ENCODE measurements at places on chromosomes 1 and 21.

DNA sequence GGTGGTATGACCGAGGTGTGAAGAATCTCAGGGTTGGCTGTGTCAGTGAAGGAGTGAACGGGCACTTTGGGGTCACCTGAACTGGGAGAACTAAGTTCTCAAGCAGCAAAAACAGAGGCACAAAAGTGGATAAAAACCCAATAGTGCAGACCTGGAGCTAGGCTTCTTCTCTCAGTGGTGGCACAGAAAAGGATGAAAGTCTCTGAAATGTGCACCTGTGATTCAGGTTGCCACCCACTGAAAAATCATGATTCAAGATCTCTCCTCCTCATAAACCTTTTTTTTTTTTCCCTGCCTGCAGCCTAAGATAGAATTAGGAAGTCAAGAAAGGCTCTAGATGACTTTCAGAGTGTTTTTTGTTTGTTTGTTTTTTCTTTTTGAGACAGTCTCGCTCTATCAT is 304.8 kb downstream of the KIF26B start:
- no peak for DNase-seq

DNA sequence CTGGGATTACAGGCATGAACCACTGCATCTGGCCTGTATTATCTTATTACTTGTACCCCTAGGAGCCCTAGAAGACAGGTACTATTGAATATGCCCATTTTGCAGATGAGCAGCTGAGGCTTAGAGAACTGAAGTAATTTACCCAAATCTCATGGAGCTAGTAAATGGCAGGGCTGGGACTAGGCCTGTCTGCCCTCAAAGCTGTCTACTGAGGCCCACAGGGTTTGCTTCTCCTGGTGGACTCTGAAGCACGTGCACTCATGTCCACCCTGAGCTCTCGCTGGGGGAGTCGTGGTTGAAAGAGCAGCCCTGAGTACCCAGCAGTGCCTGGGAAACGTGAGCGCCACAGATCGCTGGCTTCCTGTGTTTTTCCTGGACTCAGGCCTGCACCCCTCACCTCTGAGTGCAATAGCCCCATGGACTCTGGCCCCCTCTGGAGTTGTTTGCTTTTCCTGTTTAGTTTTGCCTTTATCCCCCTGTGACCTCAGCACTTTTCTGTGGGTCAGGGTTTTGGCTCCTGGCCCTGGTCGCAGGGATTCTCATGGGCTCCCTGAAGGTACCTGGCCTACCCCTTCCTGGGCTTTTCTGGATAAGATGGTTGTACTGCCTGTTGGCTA is 52.4 kb downstream of the ARHGEF10L start:
- DNase-seq = no peak

DNA sequence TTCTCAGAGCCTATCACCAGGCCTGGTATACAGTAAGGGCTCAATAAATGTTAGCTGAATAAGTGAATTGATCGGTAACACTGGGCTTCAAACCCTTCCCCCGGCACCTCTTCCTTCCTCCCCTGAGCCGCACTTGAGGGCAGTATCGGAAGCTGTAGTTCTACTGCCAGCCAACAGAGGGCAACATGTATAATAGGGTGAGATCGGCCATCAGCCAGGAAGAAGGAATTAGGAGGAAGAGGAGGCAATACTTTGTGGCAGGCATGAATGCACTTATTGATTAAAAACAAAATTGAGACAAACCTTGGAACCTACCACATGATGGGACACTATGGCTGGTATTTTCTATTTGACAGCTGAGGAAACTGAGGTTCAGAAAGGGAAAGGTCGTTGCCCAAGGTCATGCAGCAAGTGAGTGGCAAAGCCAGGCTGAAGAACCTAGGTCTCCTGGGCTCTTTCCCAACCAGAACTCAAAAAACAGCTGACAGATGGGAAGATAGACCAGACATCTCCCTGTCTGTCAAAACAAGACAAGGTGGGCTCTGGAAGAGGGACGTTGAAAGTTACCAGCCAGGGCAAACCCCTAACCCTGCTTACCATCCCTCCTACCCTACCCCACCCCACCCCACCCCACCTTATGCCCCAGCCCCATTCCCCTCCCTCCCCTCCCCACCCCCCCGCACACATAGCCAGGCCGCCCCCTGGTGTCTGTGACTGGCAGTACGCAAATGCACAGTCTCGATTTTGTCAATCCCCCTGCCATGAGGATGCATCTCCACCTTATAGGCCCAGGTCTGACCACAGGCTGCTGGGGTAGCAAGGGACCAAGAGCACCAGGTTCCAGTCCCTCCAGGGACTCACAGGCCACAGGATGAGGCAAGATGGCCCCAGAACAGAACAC is 107.3 kb upstream of the RUNX3 start:
- no peak for DNase-seq

DNA sequence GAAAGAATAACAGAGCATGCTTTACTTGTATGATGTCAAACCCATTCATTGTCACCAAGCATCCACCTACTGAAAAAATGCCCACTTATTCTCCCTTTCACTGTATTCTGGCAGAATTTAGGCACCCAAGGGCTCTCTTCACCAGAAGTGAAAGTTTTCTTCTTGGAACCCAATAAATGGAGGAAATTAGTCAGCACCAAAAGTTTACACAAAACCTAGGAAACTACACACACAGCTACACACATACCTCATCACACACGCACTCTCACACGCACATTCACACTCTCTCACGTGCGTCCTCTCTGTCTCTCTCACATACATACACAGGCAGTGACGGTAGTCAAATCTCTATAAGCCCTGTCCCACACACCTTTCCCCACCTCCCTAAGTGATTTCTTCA is 37.6 kb downstream of the MCOLN2 start:
- peak; percentile 28 for DNase-seq

DNA sequence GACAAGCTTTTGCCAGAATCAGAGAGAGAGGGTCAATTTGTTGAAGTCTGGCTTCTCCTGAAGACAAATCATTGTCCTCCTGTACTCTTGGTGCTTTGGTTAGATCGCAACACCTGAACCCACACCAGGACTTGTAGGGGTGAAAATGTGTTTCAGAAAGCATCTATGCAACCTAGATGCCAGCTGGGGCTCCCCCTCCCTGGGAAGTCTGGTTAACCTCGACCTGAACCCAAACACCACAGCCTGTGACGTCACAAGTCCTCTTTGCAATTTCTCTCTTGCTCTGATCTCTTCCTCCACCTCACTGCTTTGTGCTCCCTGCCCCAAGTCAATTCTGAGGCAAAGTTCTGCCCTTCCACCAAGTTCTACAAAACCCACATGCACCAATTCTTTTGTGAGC is 42.8 kb upstream of the USP24 start:
- DNase-seq = no peak

DNA sequence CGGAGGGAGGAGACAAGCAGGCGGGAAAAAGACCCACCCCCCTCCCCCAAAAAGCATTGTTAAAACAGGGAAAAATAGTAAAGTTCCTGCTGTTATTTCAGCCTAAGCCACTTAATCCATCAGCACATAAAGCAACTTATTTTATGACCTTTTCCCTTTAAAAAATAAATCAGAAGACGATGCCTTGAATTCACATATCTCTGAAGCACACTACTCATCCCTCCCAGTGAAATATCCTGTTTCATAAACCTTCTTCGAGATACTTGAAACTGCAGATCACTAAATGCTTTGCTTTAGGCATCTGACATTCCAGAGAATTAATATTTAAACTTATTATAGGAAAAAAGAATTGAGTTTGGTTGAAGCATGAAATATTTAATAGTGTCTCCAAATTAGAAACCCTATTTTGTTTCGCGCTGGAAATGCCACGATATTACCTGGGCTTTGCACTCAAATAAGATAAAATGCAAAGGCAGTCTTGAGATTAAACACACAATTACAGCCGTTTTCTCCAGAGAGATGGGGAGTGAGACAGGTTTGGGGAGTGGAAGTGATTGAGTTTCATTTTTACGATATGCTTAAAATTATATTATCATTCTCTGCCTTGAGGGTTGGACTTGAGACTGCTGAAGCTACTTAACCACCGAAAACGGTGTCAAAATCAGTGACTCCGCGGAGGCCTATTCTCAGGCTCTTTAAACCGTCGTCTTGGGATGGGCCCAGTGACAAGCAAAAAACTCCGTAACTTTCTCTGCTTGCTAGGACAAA is 9.3 kb downstream of the GLIS1 start:
- no peak for DNase-seq

- no peak for DNase-seq
Measured at GRCh38 chr1:114206392-114206791, 52.7 kb upstream of the SYT6 start.

DNA sequence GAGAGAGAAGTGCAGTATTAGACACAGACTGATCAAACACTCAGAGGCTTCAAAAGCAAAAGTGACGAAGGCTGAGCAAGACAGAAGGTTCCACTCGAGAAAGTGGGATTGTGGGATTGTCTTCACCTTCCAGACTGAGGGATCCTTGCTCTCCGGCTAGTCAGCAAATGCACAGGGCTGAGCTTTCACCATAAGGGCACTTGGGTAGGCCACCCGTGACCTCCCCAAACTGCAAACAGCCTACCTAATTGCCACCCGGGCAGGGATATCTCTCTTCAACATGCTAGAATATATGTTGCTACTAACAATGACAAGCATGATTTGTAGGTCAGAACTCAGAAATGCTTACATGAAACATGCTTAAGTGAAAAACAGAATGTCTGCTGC is 35.3 kb upstream of the RIPK4 start:
- DNase-seq = no peak

GRCh38 chr1:185314411-185314810 is 2.6 kb downstream of the IVNS1ABP start:
- DNase-seq = no peak

GRCh38 chr1:167272369-167272957 is 51.8 kb downstream of the POU2F1 start:
- no peak for DNase-seq

- DNase-seq = no peak
Measured at GRCh38 chr1:63758791-63759190, 15.0 kb upstream of the ROR1 start.

- DNase-seq = no peak
Measured at GRCh38 chr1:206112600-206113301, 4.4 kb downstream of the AVPR1B start.

GRCh38 chr1:89519779-89520358 is 4.8 kb upstream of the LRRC8B start:
- no peak for DNase-seq

DNA sequence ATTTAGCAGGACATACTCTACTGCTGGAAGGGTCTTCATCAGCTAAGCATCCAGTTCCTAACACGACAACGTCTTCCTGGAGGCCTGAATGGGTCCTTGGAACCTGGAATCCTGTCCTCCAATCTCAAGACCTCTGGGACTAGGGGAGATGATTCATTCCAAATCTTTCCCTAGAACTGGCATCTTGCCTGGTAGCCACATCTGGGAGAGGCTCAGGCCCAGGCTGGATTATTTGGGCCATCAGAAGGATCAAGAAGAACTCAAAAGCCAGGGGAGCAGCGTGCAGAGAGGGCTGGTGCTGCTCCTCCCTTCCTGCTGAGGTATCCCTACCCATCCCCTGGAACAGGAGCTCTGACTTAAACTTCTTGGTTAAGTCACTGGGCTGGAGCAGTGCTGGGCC is 2.8 kb upstream of the PHLDA3 start:
- no peak for DNase-seq

- DNase-seq = no peak
Measured at GRCh38 chr1:106072909-106073600, 983.4 kb upstream of the PRMT6 start.

DNA sequence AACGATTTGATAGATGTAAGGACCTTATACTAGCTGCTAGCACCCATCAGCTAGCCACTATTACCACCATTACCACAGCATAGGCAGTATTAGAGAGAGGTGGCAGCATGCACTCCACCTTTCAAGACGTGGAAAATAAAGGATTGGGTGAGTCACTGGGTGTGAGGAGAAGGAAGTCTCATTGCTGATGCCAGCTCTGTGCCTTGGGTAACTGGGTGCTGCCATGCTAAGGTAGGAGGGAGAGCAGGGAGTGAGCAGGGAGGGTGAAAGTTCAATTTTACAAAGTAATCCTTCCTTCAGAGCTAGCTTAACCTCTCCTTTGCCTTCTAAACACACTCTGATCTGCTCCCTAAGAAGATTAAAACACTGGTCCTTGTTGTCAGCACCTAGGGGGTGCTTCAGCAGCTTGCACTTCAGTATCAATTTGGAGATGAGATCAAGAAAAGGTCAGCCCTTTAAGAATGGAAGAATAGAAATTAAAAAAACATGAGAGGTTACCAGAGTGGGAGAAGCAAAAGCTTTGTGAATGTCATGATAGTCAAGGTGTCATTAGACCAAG is 1.8 kb upstream of the LIN9 start:
- DNase-seq = no peak

DNA sequence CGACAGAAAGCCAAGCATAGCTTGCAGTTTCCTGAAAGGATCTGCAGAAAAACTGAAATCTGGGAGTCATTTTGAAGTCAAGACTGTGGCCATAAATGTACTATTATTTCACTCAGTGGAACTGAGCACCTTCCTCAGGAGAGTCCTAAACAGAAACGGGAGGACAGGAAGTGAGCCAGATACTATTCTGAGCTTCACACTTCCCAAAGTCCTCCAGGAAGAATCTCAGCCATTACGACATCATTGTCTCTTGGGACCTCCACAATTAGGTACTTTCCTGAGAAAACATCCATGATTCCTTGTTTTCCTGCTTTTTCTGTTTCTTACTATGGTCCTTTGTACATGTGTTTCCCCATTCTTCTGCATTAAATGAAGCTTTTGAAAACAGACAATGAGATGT is 299.2 kb upstream of the USP25 start:
- no peak for DNase-seq

DNA sequence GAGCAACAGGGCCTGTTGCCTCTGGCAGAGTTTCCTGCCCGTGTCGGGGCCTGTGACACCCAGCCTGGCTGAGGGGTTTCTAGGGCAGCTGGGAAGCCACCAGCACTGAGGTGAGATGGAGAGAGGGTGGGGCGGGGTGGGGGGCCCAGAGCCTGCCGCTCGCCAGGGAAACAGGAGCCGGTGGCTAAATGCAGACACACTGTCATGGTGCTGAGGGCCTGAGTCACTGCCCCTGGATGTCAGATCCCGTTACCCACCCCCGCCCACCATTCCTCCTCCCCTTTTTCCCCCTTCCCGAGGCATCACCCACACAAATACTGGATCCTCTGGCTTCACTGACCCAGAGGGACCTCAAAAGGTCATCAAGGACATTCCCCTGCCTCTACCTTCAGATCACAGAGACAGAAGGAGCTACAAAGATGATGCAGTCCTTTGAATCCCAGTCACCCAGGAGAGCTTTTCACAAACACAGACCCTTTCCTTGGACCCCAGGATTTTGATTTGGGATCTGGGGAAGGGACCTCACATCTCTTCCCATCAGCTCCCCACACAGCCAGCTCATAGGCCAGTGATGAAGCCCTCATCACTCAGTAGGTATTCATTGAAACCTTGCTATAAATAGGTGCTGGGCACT is 1.9 kb upstream of the HSPB7 start:
- DNase-seq = no peak

DNA sequence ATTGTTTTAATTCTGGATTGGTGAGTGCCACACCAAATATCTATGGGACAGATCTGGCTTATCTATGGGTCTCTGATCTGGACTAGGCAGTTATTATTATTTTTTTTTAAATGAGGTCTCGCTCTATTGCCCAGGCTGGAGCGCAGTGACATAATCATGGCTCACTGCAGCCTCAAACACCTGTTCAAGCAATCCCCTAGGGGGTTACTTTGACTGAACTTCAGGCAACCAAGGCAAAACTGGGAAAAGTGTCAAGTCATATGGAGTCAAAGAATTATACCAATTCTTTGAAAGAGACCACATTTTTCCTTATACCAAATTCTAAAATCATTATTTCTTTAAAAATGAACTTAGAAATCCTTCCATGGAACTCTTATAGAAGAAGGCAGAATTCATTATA is 129.1 kb upstream of the HOOK1 start:
- DNase-seq = no peak

GRCh38 chr21:46205166-46205565 is 20.9 kb upstream of the SPATC1L start:
- DNase-seq = no peak

GRCh38 chr1:92993581-92993980 is 32.3 kb upstream of the DIPK1A start:
- DNase-seq = no peak
